ENCODE measurements at places on chromosomes 12 and 14.

DNA sequence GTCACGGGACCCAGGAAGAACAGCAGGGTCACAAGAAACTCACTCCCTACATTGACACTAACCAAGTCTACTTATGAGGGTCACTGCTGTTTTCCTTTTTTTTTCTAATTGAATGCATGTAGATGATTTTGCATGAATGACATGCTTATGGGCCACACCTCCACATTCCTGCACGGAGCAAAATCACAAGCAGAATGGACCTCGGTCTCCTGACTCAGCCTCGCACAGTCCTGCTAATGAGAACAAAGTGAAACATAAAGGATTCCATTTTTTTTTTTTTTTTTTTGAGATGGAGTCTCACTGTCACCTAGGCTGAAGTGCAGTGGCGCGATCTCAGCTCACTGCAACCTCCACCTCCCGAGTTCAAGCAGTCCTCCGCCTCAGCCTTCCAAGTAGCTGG is 12.3 kb downstream of the SCARB1 start:
- DNase-seq = no peak

DNA sequence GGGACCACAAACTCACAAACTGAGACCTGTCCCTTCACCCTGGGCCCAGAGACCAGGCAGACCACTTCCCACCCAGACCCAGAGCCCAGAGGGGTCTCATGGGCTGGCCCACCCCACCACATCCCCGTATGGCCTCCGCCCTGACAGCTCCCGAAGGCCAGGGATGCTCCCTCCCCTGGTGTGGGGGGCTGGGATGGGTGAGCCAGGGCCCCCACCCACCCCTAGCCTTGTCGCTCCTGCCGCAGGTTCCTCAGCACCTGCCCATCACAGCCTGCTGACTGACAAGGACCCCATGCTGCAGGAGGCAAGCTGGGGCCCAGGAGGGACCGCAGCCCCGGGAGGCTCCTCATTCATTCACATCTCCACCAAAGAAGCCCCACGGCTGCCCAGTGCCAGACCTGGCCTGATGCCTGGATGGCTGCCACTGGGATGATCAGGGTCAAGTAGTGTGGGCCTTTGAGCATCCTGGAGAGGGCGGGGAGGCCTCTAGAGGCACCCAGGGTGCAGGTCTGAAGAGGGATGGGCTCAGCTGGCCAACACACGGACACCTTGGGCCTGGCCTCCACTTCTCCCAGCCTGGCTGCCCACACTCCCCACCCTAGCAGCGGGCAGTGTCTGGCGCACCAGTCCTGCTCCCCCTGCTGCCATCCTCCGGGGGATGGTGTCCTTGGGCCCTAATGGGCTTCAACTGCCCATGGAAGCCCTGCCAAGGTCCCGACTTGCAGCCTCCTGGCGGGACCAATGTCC is 24.7 kb upstream of the GPR132 start:
- DNase-seq = no peak

GRCh38 chr12:59115995-59116394 is 195.7 kb upstream of the LRIG3 start:
- no peak for DNase-seq

DNA sequence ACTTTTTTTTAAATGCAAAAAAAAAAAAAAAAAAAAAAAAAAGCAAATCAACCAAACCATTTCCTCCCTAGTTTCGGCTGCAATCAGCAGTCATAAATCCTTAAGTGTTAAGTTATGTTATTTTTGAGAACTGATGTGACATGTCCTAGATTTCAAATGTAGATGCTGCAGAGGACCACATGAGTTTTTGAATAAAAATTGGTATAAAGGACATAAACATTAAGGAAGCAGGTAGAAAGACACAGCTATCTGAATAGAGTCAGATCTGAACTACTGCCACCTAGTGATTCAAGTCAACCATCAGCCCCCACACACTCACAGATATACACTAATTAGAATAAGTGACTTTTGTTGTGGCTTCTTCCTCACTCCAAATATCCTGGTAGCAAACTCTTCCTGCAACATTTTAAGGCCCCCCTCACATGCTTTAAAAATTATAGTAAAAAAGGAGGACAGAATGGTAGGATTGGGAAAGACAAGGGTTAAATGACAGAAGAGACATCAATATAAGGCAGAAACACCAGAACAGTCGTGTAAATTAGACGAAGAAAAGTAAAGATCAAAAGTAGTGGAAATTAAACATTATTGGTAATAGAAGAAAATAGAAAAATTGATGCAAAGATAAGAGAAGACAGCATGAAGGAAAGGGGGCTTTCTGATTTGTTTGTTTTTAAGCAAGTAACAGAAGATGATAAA is 394.5 kb upstream of the ATP2B1 start:
- DNase-seq = no peak

- DNase-seq = no peak
Observed at GRCh38 chr12:27966870-27967269, 5.7 kb downstream of the PTHLH start.

- no peak for DNase-seq
Observed at GRCh38 chr12:1479645-1480044, 114.7 kb downstream of the FBXL14 start.

GRCh38 chr12:34339922-34340321 is 317.6 kb downstream of the ALG10 start:
- DNase-seq = no peak

DNA sequence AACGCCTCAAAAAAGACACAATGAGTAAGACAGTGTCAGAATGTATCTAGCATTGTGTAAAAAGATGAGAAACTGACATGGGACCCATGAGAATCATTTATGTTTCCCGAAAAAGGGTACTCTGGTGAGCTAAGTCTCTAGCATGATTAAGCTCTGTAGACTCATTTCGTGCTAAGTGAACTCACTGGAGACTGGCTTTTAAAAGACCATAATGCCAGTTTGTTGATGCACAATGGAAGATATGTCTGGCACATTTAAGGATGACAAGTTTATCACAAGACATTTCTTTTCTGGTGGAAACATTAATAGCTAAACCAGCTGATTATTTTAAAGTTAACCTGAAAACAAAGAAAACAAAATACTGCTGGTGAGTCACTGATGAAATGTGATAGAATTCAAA is 233.5 kb downstream of the SLC2A13 start:
- no peak for DNase-seq

DNA sequence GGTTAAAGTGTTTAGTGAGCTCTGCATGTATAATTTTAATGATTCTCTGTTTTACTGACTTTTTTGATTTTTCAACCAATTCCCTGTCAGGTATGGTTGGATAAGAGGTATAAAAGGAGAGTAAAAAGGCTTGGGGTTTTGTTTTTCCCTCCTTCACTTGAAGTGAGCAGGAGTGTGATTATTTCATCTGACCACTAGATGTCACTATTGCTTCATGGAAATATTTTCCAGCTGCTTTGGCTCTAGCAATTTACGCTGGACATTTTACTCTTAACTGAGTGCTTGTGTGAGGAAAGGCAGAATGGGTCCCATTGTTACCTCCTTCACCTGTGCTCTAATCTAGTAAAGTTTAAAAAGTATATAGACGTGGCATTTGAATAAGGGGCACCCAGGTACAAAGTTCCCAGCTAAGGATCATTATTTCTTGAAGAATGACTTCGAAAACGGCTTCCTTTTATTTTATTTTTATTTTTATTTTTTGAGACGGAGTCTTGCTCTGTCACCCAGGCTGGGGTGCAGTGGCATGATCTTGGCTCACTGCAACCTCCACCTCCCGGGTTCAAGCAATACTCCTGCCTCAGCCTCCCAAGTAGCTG is 66.5 kb downstream of the TBC1D30 start:
- DNase-seq = no peak

GRCh38 chr12:57893431-57894353 is 47.2 kb upstream of the CTDSP2 start:
- DNase-seq = no peak

DNA sequence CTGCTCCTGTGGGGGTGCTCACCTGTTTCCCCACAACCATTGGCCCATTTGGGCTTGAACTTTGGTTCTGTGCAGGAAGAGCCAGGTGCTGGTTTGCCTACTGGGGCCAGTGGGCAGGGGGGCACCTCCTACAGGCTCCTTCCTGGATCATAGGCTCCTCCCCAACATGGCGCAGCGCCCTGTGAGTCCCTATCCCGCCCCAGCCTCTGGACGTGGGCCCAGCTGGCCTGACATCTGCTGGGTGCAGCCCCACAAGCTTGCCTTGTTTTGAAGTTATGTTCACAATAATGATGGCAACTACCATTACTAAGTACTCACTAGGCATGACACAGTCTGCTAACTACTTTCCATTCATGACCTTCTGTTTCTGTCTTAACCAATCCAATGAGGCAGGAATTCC is 147.8 kb downstream of the RBM19 start:
- no peak for DNase-seq

DNA sequence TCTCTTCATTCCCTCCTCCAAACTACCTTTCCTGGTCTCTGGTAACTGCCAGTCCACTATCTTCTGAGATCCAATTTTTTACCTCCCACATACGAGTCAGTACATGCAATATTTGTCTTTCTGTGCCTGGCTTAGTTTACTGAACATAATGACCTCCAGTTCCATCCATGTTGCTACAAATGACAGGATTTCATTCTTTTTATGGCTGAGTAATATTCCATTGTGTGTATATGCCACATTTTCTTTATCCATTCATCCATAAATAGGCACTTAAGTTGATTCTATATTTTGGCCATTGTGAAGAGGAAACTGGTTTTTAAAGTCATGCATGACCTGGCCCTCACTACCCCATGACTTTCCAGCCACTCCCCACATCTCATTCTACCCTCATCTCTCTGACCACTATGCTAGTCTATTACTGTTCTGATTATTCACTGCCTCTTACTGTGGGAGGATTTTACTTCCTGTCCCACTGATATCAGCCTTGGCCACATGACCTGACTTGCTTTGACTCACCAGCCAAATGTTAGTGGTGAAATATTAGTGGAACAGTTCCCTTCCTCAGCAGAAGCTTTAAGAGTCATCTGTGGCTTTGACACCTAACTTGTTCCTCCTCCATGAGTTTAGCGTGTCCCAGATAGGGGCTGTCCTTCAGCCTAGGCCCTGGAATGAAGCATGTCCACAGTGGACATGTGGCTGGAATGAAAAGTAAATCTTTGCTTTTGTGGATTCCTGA is 52.2 kb downstream of the GOLGA5 start:
- no peak for DNase-seq

GRCh38 chr12:104790296-104791125 is 167.6 kb downstream of the SLC41A2 start:
- DNase-seq = peak; percentile 9

DNA sequence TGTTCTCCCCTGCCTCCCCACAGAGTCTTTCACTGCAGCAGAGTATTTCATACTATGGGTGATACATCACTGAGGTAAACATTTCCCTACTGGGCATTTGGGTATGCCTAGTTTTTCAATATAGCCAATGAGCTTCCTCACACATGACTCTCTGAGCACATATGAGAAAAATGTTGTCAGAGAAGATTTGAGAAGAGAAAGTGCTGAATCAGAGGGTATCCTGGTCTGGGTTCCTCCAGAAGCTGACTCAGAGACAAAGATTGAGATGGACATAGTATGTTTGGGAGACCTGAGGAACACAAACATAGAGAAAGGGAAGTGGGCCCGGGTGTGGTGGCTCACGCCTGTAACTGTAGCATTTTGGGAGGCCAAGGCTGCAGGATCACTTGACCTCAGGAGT is 12.6 kb downstream of the SLC8B1 start:
- DNase-seq = no peak

GRCh38 chr14:88352698-88353097 is 29.6 kb upstream of the KCNK10 start:
- DNase-seq = no peak

GRCh38 chr14:56862836-56863235 is 52.6 kb upstream of the OTX2 start:
- no peak for DNase-seq

- no peak for DNase-seq
Observed at GRCh38 chr14:33636716-33637115, 314.2 kb downstream of the EGLN3 start.

- DNase-seq = no peak
Observed at GRCh38 chr12:8781381-8782127, 40.9 kb upstream of the A2ML1 start.

GRCh38 chr14:24130380-24130716 is at the start of gene FITM1:
FITM1 (plus strand) TSS chr14:24130659; CDS start chr14:24131564, 905 bp downstream.
- no peak for DNase-seq

- no peak for DNase-seq
Observed at GRCh38 chr12:112808156-112808555, 16.6 kb downstream of the RPH3A start.

DNA sequence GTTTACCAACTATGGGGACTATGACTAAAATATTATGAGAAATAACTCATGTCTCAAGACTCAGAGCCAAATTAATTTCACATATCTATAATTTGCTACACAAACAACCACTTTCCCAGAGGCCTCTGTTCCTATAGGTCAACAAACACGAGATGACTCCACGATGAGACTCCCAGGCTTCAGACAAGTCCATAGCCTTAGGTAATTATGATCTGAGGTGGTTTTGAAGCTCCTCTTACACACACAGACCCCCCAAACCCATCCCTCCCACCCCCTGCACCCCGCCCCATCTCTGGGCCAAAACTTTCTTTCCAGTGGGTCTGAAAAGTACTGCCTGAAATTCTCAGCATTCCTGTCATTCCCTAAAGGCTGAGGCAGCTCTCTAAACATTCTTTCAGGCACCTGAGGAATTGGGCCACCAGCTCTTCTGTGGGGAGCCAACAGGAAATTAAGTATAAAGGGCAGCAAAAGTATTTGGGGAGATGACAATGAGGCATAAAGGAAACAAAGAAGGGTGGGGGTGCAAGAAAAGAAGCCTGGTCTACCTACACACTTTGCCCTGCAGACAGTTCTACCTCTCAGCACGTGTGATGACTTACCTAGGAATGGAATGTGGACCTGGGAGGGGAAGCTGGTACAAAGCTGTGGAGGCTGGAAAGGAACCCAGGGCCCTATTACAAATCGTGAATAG is 143.6 kb downstream of the PAWR start:
- no peak for DNase-seq

All from activated CD8-positive, alpha-beta memory T cell treated with anti-CD3 and anti-CD28 coated beads for 1 hour (primary cell).